Posterior vena cava (tissue), 2 donors: ENCODE measurements at places on chromosomes 3 and 15. TPM values are rescaled to one million over a fixed set of nuclear protein-coding genes. Genes with fewer than 3 reads are reported as not detected.

The PPP2R3A gene
- total RNA-seq = 18.7 TPM

The ZNF662 gene
- 9.8 TPM for total RNA-seq

The HESX1 gene
- 0.83 TPM for total RNA-seq

The ZNF774 gene
- 3.5 TPM for total RNA-seq

The BFSP2 gene
- total RNA-seq = not detected

The FETUB gene
- 0.90 TPM for total RNA-seq

The KNG1 gene
- not detected for total RNA-seq

The PRSS50 gene
- not detected for total RNA-seq

The CD200R1 gene
- 2.2 TPM for total RNA-seq

The TAGLN3 gene
- not detected for total RNA-seq

The LRRK1 gene
- 22.3 TPM for total RNA-seq

The TRH gene
- total RNA-seq = not detected

The SNTN gene
- total RNA-seq = not detected

The MYEF2 gene
- 16.5 TPM for total RNA-seq

The PLSCR5 gene
- not detected for total RNA-seq

The XCR1 gene
- 0.37 TPM for total RNA-seq

The C3orf49 gene
- total RNA-seq = not detected

The RTP3 gene
- total RNA-seq = not detected

The CNTN3 gene
- 5.1 TPM for total RNA-seq

The CCNB2 gene
- total RNA-seq = 0.24 TPM

The AMOTL2 gene
- total RNA-seq = 49.9 TPM

The USF3 gene
- 14.1 TPM for total RNA-seq

The PTPRG gene
- 98.0 TPM for total RNA-seq

The IL5RA gene
- total RNA-seq = not detected

The CPLX3 gene
- not detected for total RNA-seq

The CCDC13 gene
- 1.4 TPM for total RNA-seq

The SETD2 gene
- 49.3 TPM for total RNA-seq

The PPP1R14D gene
- total RNA-seq = not detected

The CCDC39 gene
- 0.90 TPM for total RNA-seq

The LRRIQ4 gene
- not detected for total RNA-seq

The SPESP1 gene
- total RNA-seq = 2.2 TPM

The TMCO5A gene
- total RNA-seq = not detected

The DUSP7 gene
- 29.9 TPM for total RNA-seq

The RPL32 gene
- 1,198 TPM for total RNA-seq

The C2CD4A gene
- total RNA-seq = not detected

The OXTR gene
- total RNA-seq = 1.1 TPM

The FSIP1 gene
- 0.69 TPM for total RNA-seq

The CHRNA3 gene
- not detected for total RNA-seq

The PRR23B gene
- not detected for total RNA-seq

The ACAD11 gene
- 18.6 TPM for total RNA-seq

The ACKR4 gene
- total RNA-seq = 5.8 TPM

The AGTR1 gene
- total RNA-seq = 8.9 TPM

The SUCLG2 gene
- 51.5 TPM for total RNA-seq

The KLHL40 gene
- total RNA-seq = not detected

The TGM4 gene
- total RNA-seq = not detected
